Activated CD4-positive, alpha-beta memory T cell treated with anti-CD3 and anti-CD28 coated beads, Interleukin-2, amount 10 ng/mL, durations not matched to agents 7 days and 5 days (primary cell): ENCODE measurements at places on chromosomes 2 and 18.

GRCh38 chr2:6081955-6082624 lies 389.9 kb downstream of the SOX11 start:
- DNase-seq, result no peak

DNA sequence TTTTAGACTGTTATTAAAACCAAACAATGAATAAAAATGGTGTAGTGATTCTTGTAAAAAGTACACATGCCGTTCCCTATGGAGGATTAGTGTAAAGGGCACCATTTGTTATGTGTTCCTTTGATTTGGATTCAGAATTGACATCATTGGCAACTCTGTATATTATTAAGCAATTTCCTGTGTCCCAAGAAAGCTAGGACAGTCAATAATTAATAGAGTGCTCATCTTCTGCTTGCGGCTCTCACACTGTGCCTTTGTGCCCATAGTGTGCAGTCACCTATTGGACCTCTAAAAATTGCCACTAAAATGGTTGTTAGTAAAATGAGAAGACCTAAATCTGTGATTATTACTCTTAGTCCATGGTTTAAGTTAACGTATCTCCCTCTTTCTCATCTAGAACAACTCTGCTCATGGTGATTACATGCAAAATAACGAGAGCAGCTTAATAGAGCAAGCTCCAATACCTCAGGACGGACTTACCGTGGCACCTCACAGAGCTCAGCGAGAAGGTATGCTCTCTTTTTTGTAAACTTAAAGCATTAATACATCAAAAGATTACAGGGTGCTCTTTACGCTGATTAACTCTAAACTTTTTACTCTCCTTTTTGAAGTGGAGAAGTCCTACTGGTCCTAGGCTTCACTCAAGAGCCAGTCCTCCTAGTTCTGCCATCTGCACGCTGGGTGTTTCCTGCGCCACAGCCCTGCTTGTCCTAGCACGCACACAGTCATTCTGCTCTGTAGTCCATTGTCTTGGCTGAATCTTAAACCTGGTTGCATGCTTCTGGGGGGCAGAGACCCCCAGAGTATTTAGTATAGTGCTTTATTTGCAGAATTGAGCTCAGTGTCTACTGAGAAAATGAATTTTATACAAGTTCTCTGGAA lies 16.7 kb downstream of the ZCCHC2 start:
- no peak for DNase-seq

GRCh38 chr2:191580581-191580980 lies 97.4 kb upstream of the NABP1 start:
- DNase-seq, result no peak

DNA sequence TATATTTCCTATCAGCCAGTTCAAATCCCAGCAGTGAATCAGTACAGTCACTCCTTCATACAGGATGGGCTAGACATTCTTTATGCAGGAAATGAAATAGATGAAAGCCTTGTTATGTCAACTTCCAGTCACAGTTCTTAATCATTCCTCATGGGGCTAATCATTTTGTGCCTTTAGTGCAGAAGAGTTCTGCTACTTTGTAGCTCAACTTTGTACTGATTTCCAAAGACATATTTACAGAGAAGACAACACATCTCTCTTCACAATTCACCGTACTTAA lies 593.9 kb upstream of the NETO1 start:
- DNase-seq, result no peak

GRCh38 chr2:1694371-1695271 lies 49.7 kb downstream of the PXDN start:
- DNase-seq, result no peak

DNA sequence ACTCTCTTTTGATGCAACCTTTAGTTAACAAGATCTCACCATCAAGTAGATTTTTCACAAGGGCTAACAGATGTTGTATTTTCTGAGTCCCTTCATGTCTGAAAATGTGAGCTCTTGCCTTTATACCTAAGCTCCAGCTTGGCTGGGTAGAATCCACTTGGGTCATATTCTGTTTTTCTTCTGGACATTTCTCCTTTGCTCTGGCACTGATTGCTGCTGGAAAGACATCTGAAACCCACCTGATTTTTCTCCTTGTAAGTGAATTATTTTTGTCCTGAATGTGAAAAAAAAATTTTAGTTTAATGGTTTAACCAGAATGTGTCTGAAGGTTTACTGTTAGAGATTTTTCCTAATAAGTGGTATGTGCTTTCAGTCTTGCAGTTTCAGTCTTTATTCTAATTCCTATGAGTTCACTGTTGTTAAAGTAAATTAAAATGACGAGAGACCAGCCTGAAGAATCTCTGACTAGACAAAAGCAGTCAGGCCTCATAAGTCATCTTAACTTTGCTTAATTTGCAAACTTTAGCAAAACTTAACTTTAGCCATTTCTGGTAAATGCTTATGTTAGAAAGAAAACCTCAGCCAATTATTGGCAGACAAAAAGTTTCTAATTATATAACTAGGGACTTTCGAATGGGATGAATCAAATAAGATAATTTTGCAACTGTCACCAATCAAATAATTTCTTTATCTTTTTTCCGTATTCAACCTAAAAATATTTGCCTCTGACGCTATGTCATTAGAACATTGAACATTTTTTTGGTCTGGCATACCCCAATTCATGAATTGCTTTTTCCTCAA lies 70.8 kb downstream of the ACAA2 start:
- DNase-seq, result no peak

DNA sequence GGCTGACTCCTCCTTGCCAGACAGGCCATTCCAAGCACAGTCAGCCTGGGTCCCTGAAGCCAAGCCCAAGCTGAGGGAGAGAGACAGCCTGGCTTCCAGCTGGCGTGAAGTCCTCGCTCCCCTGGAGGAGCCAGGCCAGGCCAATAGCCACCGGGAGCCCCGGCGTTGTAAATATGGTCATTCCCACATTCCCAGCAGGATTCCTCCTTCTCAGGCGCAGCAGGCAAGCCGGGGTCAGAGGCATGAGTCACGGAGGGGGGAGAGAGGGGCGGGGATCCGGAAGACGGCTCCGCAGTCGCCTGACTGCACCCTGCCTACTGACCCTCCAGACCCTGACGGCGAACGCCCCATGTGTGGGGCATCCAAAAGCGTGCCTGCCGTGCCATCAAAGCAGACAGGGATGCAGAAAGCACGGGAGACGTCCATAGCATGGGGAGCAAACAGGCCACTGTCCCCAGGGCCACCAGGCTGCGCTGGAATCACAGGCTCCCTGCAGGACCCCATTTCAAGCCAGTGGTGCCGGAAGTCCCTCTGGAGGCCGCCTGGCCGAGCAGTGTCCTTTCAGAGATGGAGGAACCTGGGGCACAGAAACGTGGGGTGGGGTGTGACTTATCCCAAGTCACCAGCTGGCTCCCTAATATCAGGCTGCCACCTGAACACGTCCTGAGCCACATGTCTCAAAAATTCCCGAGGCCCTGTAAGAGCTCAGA lies 48.2 kb downstream of the TWIST2 start:
- DNase-seq, result no peak

DNA sequence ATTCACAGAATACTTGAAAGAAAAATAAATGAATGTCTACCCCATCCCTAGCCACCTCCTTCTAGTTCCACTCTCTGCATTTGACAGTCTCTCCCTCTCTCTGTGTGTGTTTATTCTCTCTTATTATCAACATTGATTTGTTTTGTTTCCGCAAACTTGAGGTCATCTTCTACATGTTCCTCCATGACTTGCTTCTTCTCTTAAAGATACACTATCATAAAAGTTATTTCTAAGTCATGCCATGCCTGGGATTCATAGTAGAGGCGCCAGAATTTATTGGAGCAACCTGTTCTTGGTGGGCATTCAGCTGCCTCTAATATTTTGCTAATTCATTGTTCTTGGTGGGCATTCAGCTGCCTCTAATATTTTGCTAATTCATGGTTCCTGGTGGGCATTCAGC lies 58.9 kb upstream of the SMAD7 start:
- no peak for DNase-seq

DNA sequence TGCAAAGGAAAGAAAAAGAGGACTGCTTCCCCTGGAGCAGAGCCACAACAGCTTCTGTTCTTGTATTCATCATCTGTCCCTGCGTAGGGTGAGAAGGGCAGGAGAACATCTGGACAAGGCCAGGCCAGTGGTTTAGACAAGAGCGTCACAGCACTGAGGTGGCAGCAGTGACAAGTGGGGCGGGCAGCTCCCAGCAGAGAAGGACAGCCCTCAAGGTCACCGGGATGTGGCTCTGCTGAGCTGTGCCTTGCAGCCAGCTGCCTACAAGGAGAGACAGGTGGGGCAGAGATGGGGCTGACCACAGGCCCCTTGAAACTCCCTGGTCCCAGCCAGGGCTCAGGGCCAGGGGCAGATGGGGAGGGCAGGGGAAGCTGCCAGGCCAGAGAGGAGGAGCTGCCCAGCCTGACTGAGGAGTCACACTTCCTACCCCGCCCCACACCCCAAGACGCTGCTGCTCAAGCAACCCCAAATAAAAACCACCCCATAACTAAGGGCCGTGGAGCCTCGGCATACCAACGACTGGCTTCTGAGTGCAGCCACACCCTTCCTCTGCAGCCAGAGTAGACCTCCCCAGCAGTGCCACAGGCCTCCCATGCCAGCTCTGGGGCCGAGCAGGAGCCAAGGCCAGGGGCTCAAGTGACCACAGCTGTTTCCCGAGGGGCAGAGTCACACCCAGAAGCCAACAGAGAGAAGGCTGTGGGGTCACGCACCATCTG lies 5.4 kb downstream of the RAB11FIP5 start:
- DNase-seq, result peak; percentile 69

GRCh38 chr18:31821545-31822171 lies 61.0 kb upstream of the SLC25A52 start:
- no peak for DNase-seq

DNA sequence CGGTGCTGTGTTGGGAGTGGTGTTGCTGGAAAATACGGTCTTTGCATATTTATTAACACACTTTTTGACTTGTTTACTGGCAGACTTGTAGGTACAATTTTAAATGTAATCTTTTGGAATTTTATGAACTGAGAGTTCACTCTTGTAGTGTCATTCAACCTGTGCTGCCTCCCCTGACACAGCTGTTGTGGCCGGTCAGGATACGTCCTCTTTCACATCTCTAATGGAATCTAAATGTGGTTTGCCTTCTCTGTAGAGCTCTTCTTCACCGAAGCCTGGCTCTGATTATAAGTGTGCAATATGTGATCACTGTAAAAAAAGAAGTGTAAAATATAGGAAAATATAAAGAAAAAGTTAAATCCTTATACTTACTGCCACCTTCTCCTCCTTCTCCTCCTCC lies 94.7 kb downstream of the MAP4K4 start:
- no peak for DNase-seq

GRCh38 chr18:73752965-73753364 lies 394.7 kb downstream of the FBXO15 start:
- DNase-seq, result no peak
